ENCODE measurements at places on chromosomes 1 and 21. TPM values are rescaled to one million over a fixed set of nuclear protein-coding genes. Genes with fewer than 3 reads are reported as not detected.

GRCh38 chr21:26945916-26946675 lies 20.8 kb downstream of the ADAMTS5 start:
- H3K36me3 ChIP-seq, result no peaks in the 10 kb centered on the region
- peak overlapping the region; percentile 29 for H3K27ac ChIP-seq
- no peaks in the 10 kb centered on the region for H3K27me3 ChIP-seq

DNA sequence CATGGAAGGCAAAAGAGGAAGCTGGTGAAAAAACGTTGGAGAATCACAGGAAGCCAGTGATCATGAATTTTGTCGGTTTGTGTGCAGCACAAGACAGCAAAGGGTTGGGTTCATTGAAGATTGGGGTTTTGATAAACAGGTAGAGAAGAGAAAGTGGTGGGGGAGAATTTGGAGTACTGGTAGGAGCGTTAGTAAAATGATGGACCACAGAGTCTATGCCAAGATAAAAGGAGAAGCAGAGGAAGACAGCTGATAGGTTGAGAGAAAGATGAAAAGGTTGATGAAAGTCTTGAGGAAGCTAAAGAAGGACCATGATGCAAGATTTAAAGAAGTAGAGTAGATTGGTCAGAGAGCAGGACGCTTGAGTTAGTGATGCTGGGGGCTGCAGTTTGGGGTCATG lies 156.8 kb upstream of the POU3F1 start:
- H3K27me3 ChIP-seq, result no peaks in the 10 kb centered on the region
- no peaks in the 10 kb centered on the region for H3K36me3 ChIP-seq
- no peak overlapping the region for H3K4me3 ChIP-seq
- no peak for DNase-seq
- H3K4me1 ChIP-seq, result no peaks in the 10 kb centered on the region

- no peak overlapping the region for H3K4me3 ChIP-seq
- peaks cover 6% of the 10 kb centered on the region for H3K4me1 ChIP-seq
- DNase-seq, result no peak
Observed at GRCh38 chr1:52192436-52192835, 50.5 kb downstream of the ZFYVE9 start.

DNA sequence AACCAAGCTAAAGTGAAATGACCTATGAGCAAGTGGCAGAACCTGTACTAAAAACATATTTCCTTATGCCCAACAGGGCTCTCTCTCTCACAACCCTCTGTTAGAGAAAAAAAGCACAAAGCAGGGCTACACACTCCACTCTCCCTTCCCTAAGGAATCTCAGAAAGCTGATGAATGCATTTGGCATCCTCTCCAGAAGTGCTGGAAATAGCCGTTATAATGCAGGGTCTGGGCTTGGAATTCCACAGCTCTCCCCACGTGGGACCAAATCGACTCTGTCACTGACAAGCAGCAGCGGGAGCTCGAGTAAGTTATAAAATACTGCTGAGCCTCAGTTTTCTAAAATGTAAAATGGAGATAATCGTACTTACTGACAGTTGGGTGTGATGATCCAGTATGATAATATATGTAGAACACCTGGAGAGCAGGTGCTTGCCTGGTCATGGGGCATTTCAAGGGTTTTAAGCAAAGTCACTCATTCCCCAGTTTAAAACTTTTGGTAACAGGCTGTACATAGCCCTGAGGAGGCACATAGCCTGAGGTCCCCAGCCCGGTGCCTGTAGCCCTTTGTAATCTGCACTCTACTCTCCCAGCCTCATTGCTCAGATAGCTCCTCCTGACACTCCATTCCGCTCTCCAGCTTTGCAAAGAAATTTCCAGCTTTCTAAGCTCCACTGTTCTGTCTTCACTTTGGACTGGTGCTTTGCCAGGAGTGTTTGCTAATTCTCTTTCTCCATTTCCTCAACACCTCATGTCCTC lies 175.6 kb upstream of the DAB1 start:
- no peaks in the 10 kb centered on the region for H3K27me3 ChIP-seq
- no peak overlapping the region for H3K27ac ChIP-seq
- no peak for DNase-seq
- H3K36me3 ChIP-seq, result no peaks in the 10 kb centered on the region
- H3K4me1 ChIP-seq, result no peaks in the 10 kb centered on the region

DNA sequence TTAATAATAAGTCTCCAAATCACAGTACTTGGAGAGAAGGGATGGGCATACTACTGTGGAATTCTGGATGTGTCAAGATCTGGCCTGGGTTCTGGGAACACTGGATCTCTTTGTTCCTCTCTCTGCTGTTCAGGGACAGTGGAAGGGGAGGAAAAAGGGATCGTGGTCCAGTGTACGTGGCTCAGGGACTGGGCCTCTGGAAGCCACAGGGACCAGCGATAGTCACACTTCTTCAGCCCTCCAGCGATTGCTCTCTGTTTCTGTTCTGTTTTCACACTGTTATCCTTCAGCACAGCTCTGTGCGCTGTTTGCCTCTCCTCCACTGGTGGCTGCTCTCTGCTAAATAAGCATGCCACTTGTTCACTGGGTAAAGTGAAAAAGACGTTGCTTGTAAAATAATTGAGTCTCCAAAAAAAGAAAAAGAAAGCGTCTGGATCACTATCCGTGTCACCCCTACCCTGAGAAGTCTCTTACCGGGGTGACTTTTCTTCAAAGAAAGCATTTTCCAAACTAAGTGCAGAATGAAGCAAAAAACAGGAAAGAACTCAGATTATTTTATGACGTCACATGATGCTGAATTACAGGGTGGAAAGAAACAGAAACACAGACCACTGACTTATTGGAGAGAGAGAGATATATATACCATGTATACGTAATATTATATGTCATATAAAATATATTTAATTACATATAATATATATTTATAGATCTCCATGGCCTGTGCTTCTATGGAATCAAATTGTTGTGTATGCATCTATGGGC lies 279.4 kb downstream of the RGS7 start:
- DNase-seq, result no peak
- no peaks in the 10 kb centered on the region for H3K4me1 ChIP-seq
- H3K4me3 ChIP-seq, result no peak overlapping the region
- H3K36me3 ChIP-seq, result no peaks in the 10 kb centered on the region
- no peaks in the 10 kb centered on the region for H3K27me3 ChIP-seq
- no peak overlapping the region for H3K27ac ChIP-seq

DNA sequence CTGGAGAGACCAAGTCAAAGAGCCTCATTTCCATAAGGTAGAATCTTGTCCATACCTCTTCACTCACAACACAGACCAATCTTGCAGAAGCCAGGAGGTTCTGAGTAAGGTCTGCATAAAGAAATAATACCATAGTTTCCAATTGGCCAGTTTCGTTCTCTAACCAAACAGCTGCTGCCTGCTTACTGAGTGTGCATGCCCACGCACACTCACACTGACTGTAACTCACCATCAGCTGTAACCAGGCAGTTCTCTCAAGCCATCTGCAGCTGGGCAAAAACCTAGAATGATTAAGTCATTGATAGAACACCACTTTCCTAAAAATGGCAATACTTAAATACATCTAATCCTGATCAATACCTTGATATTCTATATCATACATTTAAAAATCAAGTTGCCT lies 106.6 kb upstream of the VAV3 start:
- DNase-seq, result no peak
- H3K4me3 ChIP-seq, result no peak overlapping the region
- no peaks in the 10 kb centered on the region for H3K27me3 ChIP-seq
- no peaks in the 10 kb centered on the region for H3K4me1 ChIP-seq
- H3K36me3 ChIP-seq, result no peaks in the 10 kb centered on the region

DNA sequence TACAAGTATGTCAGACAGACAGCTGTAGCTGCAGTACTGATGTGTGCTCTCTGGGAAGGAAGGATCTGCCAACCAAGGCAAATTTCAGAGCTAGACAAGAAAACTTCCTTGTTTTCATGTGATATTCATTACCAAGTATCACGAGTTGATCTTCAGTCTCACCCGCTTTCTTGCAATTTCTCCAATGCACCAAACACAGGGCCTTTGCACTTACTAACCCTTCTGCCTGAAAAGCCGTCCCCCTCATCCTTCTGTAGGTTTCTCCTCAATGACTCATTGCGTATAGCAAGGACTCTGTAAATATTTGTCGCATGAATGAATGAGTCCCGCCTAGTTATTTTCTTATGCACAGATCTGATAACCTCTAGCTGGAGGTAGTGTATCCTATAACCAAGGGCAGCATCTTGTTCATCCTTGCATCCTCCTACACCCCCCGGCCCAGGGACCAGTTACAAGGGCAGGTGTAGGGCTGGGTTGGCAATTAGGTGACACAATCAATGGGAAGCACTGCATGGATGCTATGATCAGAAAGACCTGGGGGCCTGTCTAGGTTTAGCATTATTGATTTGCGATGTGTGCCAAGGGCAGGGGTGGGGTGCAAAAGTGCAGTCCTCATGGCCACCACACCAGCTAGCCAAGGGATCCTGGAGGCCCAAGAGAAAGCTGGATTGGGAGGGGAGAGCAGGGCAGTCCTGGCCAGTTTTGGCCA lies 51.4 kb upstream of the GPR157 start:
- H3K4me1 ChIP-seq, result peaks cover 5% of the 10 kb centered on the region
- DNase-seq, result no peak
- H3K27me3 ChIP-seq, result no peaks in the 10 kb centered on the region

- no peak overlapping the region for H3K4me3 ChIP-seq
- peaks cover 3% of the 10 kb centered on the region for H3K4me1 ChIP-seq
- no peaks in the 10 kb centered on the region for H3K27me3 ChIP-seq
- H3K27ac ChIP-seq, result peak overlapping the region; percentile 5
- no peaks in the 10 kb centered on the region for H3K36me3 ChIP-seq
- no peak for DNase-seq
Observed at GRCh38 chr1:185337246-185337645, 20.2 kb upstream of the IVNS1ABP start.

GRCh38 chr1:219058891-219059820 lies 114.5 kb upstream of the LYPLAL1 start:
- DNase-seq, result no peak
- H3K27ac ChIP-seq, result no peak overlapping the region
- no peak overlapping the region for H3K4me3 ChIP-seq
- H3K27me3 ChIP-seq, result no peaks in the 10 kb centered on the region

DNA sequence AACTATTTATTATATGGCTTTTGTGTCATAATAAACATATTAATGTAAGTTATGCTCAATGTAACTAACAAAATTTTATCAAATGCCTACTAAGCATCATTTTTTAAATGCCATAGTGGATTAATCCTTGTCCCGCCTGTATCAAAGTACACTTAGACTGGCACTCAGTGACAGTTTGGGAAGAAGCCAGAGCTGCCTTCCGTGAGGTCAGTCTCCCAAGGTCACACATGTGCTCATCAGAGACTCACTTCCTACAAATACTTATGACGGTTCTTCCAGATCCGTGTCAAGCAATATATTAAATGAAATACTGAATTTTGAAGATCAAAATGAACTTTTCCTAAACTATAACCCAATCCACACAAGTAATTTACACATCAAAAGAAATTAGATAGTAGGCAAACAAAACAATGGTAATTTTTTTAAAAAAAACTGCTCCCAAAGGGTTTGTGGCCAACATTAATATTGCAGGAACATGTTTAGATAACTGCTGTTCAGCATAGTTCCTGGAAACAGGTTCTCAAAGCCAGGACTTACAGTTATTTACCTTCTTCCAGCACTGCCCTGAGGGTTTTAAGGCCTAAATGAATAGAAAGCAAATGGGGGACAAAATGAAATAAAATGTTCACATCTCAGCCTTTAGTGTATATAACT lies 27.2 kb downstream of the WLS start:
- H3K4me3 ChIP-seq, result no peak overlapping the region
- no peak overlapping the region for H3K27ac ChIP-seq
- peaks cover 7% of the 10 kb centered on the region for H3K4me1 ChIP-seq
- no peaks in the 10 kb centered on the region for H3K27me3 ChIP-seq
- DNase-seq, result no peak
- H3K36me3 ChIP-seq, result no peaks in the 10 kb centered on the region

DNA sequence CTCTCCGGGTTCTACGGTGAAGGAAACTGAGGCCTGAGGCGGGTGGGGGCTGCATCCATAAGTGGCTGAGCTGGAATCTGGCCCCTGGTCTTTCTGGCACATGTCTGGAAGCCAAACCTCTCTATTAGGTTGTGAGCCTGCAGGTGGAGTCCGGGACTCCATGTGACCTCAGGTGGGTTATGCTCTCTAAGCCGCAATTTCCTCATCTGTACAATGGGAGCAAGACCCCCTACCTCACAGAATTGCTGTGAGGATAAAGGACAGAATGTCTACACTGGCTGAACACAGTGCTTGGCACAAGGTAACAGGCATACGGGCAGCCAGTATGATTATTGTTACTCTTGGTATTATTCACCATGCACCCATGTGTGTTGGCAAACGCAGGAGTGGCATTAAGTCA lies 6.7 kb downstream of the EPHA2 start:
- H3K4me3 ChIP-seq, result no peak overlapping the region
- H3K4me1 ChIP-seq, result peaks cover 16% of the 10 kb centered on the region
- no peaks in the 10 kb centered on the region for H3K27me3 ChIP-seq
- DNase-seq, result no peak
- H3K27ac ChIP-seq, result no peak overlapping the region
- no peaks in the 10 kb centered on the region for H3K36me3 ChIP-seq

- no peaks in the 10 kb centered on the region for H3K27me3 ChIP-seq
- DNase-seq, result no peak
Observed at GRCh38 chr1:30043256-30043655, 680.1 kb downstream of the MATN1 start.

GRCh38 chr1:15852036-15852827 lies 4.7 kb downstream of the SPEN start:
- DNase-seq, result no peak
- no peaks in the 10 kb centered on the region for H3K36me3 ChIP-seq
- H3K4me1 ChIP-seq, result peaks cover 12% of the 10 kb centered on the region
- H3K27me3 ChIP-seq, result no peaks in the 10 kb centered on the region

DNA sequence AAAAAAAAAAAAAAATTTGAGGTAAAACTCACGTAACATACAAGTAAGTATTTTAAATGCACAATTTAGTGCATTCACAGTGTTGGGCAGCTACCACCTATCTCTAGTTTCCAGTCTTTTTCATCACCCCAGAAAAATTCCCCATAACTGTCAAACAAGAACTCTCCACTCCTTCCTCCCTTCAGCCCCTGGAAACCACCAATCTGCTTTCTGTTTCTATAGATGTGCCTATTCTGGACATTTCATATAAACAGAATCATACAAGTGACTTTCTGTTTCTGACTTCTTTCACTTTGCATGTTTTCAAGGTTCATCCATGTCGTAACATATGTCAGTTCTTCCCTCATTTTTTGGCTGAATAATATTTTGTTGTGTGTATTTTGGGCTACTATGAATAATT lies 24.9 kb upstream of the ETS2 start:
- no peak for DNase-seq
- H3K4me1 ChIP-seq, result no peaks in the 10 kb centered on the region
- no peak overlapping the region for H3K27ac ChIP-seq
- no peaks in the 10 kb centered on the region for H3K36me3 ChIP-seq
- no peak overlapping the region for H3K4me3 ChIP-seq
- no peaks in the 10 kb centered on the region for H3K27me3 ChIP-seq

The TAS1R1 gene
- 0.74 TPM for polyA plus RNA-seq

The RGS8 gene
- polyA plus RNA-seq, result 4.8 TPM

The FCAMR gene
- polyA plus RNA-seq, result not detected

The TSPEAR gene
- 0.13 TPM for polyA plus RNA-seq

The RAB7B gene
- 11.5 TPM for polyA plus RNA-seq

The GPR153 gene
- 4.2 TPM for polyA plus RNA-seq

The LMOD1 gene
- polyA plus RNA-seq, result 94.6 TPM

The CD1E gene
- 2.5 TPM for polyA plus RNA-seq

The IRF6 gene
- polyA plus RNA-seq, result 2.5 TPM

The PLPPR5 gene
- not detected for polyA plus RNA-seq

Data from ovary (tissue), 10 donors.